Muscle of back (tissue), 13 donors: ENCODE measurements at places on chromosomes 1 and 21. TPM values are rescaled to one million over a fixed set of nuclear protein-coding genes. Genes with fewer than 3 reads are reported as not detected.

Gene PTPRC
- 6.5 TPM for polyA plus RNA-seq

Gene HES3
- polyA plus RNA-seq = not detected

Gene ILDR2
- 3.0 TPM for polyA plus RNA-seq

Gene CHRM3
- 2.3 TPM for polyA plus RNA-seq

Gene PADI3
- polyA plus RNA-seq = not detected

DNA sequence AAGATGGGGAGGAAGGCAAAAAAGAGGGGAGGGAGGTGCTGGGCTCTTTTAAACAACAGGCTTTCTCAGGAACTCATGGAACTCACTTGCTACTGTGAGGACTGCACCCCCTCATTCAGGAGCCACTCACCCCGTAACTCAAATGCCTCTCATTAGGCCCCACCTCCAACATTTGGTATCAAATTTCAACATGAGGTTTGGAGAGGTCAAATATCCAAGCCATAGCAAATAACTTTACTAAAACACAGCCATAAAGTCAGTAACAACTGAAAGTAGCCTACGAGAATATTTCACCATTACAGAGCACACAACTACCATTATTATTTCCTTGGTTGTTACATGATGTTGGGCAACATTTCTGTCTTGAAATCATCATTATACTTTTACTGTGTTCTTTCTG, 13.1 kb upstream of the DMRTB1 start:
- DNase-seq = no peak

- DNase-seq = no peak
These were observed 43.8 kb downstream of the CD53 start for GRCh38 chr1:110916669-110917306.

- DNase-seq = peak; percentile 60
These were observed 157.3 kb upstream of the PTGFR start for GRCh38 chr1:78333502-78333901.

DNA sequence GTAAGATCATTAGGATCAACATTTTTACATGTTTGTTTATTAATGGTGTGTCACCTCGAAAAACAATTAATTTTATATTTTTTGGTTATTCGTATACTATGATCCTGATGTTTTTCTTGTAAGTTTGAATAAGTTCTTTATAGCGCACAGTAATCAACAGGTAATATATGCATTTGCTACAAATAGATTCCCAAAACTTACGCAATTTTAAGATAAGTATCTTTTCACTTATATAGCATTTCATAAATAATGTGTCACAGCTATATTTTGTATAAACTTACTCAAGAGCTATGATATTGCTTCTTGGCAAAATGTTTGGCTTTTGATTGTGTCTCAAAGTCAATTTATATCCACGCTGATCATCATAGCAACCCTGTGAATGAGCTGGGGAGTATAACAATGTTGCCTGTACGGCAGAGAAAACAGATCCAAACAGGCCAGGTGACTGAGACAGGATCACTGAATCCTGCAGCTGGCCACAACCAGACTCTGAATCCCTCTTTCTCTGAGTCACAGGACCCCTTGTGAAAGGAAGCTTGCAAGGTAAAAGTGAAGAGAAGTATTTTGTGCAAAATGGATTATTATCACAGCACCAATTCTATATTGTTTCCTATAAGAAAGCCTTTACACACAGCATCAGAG, 48.6 kb downstream of the GNG12 start:
- no peak for DNase-seq

DNA sequence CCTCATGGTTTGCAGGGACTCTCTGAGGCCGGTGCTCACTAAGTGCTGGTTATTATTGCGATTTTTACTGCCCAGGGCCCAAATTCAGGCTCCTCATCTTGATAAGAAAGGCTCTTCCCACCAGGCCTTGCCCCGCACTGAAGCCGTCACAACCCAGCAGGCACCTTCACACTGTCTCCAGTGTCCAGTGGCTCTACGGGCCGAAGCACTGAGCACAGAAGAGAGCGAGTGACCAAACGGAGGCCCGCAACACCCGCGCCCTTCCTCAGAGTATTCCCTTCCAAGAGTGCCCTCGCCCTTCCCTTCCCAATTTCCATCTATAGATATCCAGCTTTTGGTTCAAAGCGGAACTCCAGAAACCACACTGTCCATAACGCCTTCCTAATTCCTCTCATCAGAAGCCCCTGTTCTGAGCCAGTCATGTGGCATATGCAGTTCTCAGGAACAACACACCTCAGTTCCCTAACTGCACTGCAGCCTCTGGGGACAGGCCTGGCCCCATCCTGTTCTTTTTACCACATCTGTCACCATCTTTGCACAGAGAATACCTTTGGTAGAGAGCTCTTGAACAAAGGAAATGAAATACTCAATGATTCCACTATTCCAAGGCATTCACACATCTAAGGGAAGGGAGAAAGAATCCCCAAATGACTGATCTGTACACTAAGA, 15.1 kb downstream of the FALEC start:
- DNase-seq = no peak

DNA sequence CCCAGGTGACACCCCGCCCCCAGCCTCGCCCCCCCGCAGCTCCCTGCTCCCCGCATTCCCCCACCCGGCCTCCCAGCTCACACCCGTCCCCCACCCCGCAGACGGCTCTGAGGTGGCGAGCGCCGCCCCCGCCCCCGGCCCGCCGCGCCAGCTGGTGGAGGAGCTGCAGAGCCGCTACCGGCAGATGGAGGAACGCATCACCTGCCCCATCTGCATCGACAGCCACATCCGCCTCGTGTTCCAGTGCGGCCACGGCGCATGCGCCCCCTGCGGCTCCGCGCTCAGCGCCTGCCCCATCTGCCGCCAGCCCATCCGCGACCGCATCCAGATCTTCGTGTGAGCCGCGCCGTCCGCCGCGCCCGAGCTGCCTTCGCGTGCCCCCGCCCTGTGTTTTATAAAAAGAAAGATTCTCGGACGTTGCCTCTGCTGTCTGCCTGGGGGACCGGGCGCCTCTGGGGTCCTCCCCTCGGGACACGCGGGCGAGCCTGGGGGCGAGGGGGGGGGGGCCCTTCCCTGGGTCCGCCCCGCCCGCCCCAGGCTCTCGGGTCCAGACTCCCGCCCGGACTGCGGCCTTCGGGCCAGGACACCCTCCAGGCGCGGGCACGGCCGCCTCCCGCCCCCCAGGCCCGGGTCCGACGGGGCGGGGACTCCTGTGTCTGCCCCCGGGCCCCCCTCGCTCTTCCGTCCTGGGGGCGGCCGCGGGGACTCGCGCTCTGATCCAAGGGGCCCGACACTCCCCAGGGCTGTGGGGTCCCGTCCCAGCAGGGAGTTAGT, 1.6 kb upstream of the MMP23B start:
- peak; percentile 79 for DNase-seq

- no peak for DNase-seq
These were observed 141.0 kb downstream of the MAGI3 start for GRCh38 chr1:113531321-113531720.

DNA sequence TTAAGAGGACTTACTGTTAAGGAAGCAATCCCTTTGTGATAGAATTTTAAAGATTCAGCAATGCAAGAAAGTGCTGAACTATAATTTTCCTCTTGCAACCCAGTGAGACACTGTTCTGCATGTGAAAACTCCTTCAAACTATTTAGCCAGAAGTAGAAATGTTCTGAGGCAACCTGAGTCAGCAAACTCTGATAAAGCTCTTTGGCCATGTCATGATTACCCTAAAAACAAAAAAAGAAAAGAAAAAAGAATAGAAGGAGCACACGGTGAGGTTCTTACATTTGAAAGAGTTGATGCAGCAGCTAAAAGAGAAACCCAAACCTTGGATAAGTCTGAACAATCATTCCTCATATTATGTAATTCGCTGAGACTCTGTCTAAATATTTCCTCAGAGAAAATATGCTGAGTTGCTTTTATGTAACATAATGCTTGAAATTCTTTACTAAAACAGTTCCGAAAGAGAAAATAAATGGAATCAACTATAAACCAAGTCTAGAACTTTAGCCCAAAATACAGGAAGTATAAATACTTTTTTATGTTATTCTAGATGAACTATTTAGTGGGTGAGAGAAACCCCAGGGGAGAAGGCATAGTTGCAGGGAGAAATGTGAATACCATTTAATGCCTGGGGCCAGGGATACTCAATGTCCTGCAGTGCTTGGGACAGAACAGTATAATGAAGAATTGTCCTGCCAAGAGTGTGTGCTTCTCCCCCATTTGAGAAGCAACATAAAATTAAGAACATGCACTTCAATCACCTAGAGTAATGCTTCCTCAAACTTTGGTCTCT, 60.0 kb downstream of the INTS7 start:
- no peak for DNase-seq

DNA sequence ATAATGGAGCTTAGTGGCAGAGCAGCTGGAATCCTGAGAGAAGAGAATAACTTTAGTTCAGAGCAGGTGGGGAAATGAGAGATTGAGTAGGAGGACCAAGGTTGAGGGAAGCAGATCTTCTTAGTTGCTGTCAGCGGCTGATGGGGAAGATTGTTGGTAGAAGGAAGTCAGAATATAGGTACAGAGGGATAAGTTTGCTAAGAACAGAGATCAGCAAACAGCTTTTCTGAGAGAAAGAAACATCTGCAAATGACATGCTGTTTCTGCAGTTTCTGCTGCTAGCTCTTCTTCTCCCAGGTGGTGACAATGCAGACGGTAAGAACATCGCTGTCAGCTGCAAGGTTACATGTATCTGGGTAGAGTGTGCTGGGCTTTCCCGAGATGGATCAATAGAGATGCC, at the start of gene CD1C:
TSS of gene CD1C (plus strand) at position 113 of the 400 bp plus-strand sequence. CDS start at position 255, 142 bp downstream.
- DNase-seq = no peak

DNA sequence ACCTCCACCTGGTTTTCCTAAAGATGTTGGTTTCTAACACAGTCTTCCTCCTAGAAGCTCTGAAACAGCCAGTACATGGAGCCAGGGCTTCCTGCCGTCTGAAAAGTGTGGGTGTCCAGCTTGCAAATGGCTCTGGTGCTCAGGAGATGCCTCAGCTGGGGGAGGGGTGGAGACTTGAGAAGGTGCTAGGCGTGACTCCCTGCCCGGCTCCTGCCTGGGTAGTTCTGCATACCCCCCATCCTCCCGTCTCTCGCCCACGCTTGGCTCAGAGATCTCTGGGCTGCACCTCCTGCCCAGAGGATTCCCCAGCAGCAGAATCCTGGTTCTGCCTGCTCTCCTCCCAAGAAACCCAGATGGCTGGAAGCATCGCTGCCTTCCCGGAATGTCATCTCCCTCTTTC, 16.9 kb downstream of the STUM start:
- DNase-seq = no peak

DNA sequence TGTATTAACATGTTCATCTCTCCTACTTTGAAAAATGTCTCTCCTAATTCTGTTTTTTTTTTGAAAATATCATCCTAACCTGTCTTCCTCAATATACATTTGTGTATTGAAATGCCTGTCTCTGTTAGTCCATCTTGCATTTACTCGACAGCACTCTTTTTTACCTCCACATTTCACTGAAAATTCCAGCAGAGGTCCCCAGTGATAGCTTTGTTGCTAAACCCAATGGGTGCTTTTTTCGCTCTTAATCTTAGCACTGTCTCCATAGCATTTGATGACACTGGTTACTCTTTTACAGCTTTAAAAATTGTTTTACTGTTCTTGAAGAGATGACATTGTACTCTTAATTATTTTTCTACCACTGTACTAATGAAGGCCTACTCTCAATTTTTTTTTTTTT, 10.8 kb downstream of the OSBPL9 start:
- peak; percentile 22 for DNase-seq

- peak; percentile 95 for DNase-seq
These were observed at the start of gene KCNN3 for GRCh38 chr1:154870115-154870571. Gene KCNN3, minus strand, starts transcription at chr1:154870281. Its CDS starts 317 bp downstream, at chr1:154869964.

DNA sequence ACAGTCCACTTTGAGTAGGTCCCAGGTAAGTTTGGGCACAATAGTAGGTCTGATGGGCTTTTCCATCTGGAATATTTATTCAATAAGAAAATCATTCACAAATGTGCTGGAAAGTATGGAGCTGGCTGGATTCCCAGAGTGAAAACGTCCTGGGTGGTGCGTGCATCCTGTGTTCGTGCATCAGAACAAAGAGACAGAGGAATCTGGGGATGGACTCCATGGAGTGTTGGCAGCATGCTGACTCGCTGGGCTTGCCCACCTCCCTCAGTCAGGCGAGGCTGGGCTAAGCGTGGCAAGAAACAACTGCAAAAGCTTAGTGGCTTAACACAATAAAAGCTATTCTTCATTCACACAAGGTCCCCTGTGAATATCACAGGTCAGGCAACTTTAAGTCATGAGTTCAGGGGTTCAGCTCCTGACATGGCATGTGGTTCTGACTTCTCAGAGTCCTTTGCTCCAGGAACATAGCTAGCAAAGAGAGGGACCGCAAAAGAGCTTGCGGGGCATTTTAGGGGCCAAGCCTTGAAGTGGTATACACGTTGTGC, 151.6 kb upstream of the ZNF644 start:
- peak; percentile 63 for DNase-seq

GRCh38 chr1:119869995-119870394, 26.3 kb downstream of the ADAM30 start:
- DNase-seq = no peak

DNA sequence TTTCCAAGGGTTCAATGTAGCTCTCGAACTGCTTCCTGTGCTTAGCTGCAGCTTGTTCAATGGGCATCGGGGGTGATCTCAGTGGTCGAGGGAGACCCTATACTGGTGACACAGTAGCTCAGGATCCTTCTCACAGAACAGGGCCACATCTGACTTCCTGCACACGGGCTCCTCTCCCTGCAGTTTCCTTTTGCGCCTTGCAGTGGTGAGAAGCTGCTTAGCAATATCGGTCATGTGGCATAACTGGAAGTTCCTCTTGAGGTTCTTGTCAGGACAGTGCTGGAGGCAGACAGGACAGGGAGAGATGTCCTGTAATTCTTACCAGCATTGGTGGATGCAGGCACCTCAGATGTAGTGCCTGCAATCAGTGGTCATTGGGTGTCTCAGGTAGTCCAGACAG, 140.5 kb upstream of the MAP1LC3C start:
- no peak for DNase-seq

GRCh38 chr1:212816567-212817278, 25.0 kb downstream of the TATDN3 start:
- DNase-seq = no peak

DNA sequence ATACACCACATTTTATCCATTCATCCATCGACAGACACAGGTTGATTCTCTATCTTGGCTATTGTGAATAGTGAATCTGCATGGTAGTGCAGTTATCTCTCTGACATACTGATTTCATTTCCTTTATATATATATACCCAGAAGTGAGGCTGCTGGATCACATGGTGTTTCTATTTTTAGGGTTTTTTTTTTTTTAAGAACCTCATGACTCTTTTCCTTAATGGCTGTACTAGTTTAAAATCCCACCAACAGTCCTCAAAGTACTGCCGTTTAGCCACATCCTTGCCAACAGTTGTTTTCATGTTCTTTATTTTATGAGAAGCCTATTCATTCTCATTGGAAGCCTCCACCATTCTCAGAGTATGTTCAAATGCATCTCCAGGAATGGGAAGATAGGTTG, 258.7 kb upstream of the SNX7 start:
- DNase-seq = no peak

- no peak for DNase-seq
These were observed 66.4 kb upstream of the RUNX3 start for GRCh38 chr1:24996456-24996855.

DNA sequence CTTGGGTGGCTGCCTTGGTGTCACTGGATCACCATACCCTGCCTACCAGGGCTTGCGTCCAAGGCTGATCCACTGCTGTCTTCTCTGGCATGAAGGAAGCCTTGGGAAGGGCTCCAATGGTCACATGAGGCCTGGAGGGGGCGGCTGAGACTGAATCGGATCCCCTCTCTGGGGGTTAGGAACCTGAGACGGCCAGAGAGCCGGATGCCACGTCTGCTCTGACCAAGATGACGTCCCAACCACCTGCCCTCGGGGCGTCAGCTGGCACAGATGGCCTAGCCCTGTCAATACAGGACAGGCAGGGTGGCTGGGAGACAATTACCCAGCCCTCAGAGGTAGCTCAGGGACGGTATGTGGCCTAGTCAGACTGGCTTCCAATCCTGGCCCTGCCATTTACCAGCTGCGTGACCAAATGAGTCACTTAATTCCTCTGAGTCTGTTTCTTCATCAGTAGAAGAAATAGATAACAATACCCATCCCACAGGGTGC, 5.4 kb downstream of the TRIM62 start:
- DNase-seq = peak; percentile 79
